ENCODE measurements at places on chromosomes 4 and X.

- peak; percentile 92 for DNase-seq
These were observed 1.4 kb downstream of the STAG2 start for GRCh38 chrX:123962794-123963373.

DNA sequence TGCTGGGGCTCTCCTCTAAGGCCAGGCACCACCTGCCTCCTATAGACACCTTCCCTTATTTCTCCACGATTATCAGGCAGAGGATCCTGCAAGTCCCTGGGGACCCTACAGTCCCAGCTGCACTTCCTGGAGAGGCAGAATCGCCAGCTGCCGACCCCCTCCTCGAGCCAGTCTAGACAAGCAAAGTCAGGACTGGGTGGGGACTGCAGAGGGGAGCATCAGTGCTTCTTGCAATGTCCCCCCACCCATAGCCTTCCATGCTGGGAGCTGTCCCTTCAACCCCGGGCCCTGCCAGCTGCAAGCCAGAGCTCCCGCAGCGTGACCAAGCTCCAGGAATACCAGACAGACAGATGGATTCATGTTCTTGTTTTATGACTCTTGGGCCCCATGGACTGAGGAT lies 1.4 kb upstream of the CRMP1 start:
- no peak for DNase-seq

GRCh38 chrX:96569034-96569433 lies 115.6 kb upstream of the DIAPH2 start:
- DNase-seq = no peak

DNA sequence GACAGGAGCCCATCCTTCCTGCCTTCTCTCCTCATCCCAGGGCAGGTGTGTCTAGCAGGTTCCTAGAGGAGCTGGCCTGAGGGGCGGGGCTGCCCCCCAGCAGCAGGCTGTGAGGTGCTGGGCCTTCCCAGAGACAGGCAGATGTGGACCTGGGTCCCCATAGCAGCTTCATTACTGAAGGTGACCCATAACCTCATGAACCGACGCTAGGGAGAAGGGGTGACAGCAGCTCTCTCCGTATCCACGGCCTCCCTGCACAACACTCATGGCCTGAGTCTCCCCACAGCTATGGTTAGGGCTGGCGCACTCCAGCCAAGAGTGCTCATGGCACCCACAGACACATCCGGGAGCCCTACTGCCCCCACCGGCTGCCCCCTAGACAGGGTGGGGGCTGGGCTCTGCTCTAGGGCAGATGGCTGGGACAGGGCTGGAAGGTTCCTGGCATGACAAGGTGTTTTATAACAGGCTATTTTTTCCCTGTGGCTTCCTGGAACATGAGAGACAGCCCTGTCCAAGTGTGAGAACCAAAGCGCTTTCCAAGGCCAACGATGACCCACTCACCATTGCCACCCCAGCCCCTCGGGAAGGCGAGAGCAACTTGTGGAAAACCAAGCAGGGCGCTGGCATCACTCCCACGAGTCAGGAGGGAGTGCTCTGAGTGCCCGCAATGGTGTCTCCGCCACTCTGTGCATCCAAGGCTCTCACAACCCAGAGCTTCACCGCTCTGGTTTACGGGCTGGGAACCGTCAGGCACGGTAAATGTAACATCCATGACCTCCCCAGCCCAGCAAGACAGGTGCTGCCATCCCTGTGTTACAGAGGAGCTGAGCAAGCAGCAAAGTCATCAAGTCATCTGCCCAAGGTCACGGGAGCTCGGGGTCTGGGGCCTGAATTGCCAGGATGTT lies 59.8 kb downstream of the ACOX3 start:
- no peak for DNase-seq

GRCh38 chr4:140680686-140681085 lies 75.5 kb downstream of the TBC1D9 start:
- DNase-seq = no peak

All from erythroblast (primary cell).